ENCODE measurements at places on chromosomes 7 and 10.
A peak's percentile ranks its signal among the peaks of the same experiment; 100 is the strongest.

DNA sequence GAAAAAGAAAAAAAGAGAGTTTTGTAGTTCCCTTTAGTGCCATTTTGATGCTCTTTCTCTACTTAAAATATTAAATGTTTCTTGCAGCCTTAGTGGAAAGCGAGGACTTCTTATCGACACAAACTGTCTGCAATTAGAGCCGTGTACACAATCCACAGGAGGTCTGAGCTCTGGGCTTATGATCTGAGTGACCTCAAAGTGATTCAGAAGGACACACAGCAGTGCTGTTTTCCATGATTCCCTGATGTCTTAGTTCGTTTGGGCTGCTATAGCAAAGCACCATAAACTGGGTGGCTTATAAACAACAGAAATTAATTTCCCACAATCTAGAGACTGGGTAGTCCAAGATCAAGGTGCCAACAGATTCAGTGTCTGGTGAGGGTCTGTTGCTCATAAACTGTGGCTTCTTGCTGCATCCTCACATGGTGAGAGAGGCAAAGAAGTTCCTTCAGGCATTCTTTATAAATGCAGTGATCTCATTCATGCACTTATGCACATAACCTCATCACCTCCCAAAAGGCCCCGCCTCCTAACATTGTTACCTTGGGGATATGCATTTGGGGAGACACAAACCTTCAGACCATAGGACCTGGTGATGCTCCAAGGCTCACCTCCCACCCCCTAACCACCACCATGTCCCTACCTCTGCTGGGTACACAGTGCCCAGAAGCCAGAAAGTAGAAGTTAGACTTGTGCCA lies 204.5 kb upstream of the GHITM start:
- DNase-seq, result no peak

GRCh38 chr10:60541451-60541850 lies 151.8 kb upstream of the ANK3 start:
- DNase-seq, result no peak

- DNase-seq, result no peak
Measured at GRCh38 chr7:23272275-23272674, 25.7 kb downstream of the GPNMB start.

- DNase-seq, result no peak
Measured at GRCh38 chr10:112080231-112080630, 103.3 kb downstream of the GPAM start.

- no peak for DNase-seq
Measured at GRCh38 chr10:97707134-97707861, 6.2 kb upstream of the MARVELD1 start.

- no peak for DNase-seq
Measured at GRCh38 chr10:86117051-86117450, 249.5 kb downstream of the GRID1 start.

- DNase-seq, result peak; percentile 39
Measured at GRCh38 chr7:94632338-94633013, 23.5 kb downstream of the SGCE start.

GRCh38 chr7:19560111-19560883 lies 148.5 kb downstream of the POLR1F start:
- DNase-seq, result no peak

DNA sequence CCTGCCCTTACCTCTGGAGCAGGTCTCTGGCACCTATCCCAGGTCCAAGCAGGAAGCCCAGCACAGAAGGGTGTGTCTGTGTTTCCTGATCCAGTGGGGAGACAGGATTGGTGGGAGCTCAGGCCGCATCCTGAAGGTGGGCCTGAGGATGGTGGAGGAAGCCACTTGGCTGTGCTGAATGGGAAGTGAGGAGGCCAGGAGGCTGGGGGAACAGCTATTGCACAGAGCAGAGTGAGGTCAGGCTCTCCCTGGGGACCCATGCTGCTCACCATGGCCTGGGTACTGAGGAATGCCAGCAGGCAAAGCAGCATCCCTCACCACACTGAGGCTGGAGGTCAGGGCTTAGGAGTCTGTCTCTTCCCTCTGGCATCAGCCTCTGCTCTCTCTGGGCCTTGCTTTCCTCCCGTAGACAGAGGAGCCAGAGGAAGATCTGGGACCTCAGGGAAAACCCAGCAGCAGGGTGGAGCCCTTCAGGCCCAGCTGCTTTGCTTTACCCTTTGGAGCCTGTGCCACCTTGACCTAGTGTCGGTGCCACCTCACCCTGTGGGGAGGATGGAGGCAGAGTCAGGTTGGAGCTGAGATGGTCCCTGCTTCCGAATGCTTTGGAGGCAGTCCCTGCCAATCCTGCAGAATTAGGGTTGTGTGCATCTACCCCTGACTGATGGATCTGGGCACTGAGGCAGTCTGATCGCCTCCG lies 39.0 kb downstream of the CDH23 start:
- no peak for DNase-seq

DNA sequence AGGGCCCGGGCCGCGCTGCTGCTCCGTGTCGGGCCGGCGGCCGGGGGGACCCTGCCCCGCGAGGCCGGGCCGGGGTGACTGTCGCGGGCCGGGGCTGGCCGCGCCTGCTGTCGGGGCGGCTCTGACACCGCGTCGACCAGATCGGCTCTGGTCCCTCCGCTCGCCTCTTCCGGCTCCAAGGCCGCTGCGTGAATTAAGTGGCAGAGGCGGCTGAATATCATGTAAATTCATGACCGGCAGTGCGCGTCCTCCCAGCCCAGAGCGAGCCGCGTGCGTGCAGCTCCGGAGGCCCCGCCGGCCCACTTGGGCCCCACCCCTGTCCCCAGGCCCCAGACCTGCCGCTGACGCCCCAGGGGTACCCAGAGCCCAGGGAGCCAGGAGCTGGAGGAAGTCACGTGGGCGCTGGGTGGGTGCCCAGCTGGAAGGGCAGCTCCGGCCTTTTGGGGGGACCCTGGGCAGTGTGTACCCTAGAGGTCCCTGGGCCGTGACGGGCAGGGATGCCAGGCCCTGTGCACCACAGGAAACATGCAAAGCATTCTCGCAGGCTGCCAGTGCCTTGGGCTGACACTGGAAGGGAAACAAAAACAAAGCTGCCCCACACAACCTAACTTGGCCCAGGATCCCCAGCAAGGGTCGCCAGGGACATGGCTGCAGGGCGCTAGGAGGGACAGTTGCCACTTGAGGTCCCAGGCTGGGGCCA lies 584.0 kb upstream of the MKI67 start:
- DNase-seq, result no peak

DNA sequence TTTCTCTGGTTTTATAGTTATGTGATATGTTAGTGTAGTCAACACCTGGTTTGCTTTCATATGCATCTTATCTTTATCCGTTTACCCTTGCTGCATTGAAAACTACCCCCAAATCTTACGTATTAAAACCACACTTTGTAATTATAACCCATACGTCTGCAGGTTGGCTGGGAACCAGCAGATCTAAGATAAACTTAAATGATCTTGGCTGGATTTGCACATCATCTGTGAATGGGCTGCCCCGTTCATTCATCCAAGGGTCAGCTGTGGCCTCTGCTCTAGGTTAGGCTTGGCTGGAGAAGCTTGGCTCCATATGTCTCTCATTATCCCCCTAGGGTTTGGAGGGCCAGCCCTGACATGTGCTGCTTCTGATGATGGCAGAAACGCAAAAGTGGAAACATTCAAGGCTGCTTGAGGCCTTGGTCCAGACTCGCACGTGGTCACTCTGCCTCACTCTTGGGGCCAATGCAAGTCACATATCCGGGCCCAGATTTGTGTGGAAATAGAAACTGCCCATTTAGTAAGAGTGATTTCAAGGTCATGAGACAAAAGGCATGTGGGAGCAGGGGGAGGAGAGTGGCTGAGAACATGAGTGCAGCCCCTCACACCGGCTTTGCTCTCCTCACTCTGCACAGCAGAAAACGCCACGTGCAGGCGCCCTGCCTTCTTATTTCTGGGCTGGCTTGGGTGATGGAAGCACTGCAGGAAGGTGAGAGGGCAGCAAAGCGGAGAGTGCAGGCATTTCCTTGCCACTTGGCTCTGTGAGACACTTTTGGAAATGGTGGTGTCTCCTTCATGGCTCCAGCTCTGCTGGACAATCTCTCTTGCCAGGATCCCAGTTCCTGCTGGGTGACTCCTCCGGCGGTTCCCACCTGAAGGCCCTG lies 553.8 kb downstream of the GLRX3 start:
- no peak for DNase-seq

DNA sequence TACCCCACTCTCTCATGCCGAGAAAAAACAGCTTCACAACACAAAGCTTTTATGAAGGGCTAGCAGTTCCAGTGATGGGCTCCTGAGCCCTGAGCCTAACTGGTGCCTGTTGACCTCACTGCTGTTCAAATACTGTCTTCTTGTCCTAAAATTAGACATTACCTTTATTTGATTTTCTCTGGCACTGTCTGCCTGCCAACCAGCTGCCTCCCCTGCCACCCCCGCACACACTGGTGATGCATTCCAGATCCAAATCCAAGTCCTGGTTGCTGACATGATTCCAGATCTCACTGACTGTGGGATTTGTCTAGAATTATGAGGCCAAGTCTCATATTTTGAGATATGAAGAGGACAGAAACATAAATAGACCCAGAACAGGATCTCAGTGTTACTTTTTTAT lies 816.2 kb downstream of the NRG3 start:
- no peak for DNase-seq

- no peak for DNase-seq
Measured at GRCh38 chr10:123044391-123044790, 35.6 kb downstream of the ACADSB start.

DNA sequence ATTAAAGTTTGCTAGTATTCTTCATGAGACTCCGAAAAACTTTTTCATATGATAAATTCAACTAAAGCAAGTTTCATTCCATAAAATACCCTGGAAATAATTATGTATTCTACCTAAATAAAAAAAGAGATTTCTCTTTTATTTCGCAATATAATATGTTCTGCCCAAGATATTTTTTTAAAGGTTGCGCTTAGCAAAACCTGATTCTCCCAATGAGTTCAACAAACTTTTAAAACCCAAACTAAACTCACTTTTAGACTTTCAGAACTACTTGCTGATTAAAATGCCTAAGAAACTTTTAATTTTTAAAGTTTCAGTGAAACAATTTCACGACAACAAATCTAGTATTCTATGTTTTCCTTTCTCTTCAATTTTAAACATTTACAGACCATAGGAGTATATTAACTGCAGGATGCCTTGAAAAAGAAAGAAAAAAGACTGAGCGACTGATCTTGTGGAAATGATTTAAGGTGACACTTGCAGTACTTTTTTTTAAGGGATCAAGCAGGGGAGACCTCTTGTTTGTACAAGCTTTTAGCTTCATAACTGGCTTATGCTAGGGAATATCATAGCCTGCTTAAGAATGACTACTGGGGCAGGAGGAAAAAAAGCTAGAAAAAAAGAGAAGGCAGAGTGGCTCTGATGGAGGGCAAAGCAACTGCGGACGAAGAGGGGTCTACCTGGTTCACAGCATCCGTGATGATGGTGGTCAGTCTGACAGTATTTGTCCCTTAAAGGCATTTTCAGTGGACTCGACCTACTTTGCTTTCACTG lies 1.5 kb downstream of the ZNF800 start:
- no peak for DNase-seq

- DNase-seq, result no peak
Measured at GRCh38 chr7:106239406-106239805, 45.4 kb downstream of the NAMPT start.

GRCh38 chr10:6089334-6090219 lies 743 bp downstream of the RBM17 start:
- no peak for DNase-seq

GRCh38 chr10:15605740-15606369 lies 113.9 kb downstream of the ITGA8 start:
- no peak for DNase-seq

Data from activated CD4-positive, alpha-beta T cell treated with anti-CD3 and anti-CD28 coated beads, Interleukin-10, Interleukin-2, amounts not matched to agents 100 ng/mL and 50 ng/mL, durations not matched to agents 16 hours and 8 hours (primary cell).